Trophoblast cell (in vitro differentiated cells and primary cell): ENCODE measurements at places on chromosomes 6 and 20.

DNA sequence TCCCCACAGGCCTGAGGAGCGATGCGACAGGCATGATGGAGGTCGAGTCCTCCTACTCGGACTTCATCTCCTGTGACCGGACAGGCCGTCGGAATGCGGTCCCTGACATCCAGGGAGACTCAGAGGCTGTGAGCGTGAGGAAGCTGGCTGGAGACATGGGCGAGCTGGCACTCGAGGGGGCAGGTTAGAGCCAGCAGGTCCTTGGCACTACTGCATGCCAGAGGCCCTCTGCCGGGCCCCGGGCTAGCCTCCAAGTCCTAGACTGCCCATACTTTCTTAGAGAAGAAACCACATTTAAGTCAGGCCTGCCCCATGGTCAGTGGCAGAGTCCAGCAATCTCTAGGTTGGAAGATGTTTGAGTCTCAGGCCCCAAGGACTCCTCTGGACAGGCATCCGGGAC is 32.1 kb downstream of the PKIG start:
- H3K4me3 ChIP-seq: no peak overlapping the region
- no peaks in the 10 kb centered on the region for H3K4me1 ChIP-seq
- H3K27me3 ChIP-seq: no peaks in the 10 kb centered on the region

- no peaks in the 10 kb centered on the region for H3K4me1 ChIP-seq
- no peaks in the 10 kb centered on the region for H3K27me3 ChIP-seq
These were observed 25.2 kb downstream of the TBX18 start for GRCh38 chr6:84738996-84739865.

DNA sequence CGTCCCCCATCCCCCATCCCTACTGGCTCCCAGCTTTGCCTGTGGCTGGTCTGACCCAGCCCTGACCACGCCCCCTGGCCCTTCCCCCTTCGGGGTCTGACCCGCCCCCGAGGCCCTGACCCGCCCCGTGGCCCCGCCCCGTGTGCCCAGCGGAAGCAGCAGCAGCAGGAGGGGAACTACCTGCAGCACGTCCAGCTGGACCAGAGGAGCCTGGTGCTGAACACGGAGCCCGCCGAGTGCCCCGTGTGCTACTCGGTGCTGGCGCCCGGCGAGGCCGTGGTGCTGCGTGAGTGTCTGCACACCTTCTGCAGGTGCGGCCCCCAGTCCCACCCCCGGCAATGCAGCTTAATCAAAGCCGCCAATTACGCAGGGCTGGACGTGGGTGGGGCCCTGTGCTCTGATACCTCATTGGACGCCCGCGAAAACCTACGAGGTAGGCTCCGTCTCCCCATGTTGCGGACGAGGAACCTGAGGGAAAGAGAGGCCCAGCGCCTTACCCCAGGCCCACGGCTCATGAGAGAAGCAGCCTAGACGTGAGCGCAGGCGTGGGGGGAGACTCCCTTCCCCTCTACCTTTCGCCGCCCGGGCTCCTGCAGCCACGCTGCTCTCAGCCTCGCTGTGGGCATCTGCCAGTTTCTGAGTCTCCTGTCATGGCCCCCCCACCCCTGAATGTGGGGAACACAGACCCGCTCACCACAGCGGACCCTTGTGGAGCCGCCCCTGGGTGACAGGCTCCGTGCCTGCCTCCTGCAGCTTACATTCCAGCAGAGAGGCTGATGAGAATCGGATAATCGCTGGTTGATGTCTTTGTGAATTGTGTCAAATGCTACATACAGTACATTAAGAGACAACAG is 12.8 kb downstream of the RBCK1 start:
- no peaks in the 10 kb centered on the region for H3K4me1 ChIP-seq
- peaks cover 52% of the 10 kb centered on the region for H3K36me3 ChIP-seq
- no peak overlapping the region for H3K27ac ChIP-seq
- H3K4me3 ChIP-seq: no peak overlapping the region
- DNase-seq: peak; percentile 35

- H3K4me1 ChIP-seq: no peaks in the 10 kb centered on the region
- peak overlapping the region; percentile 46 for H3K27ac ChIP-seq
- no peaks in the 10 kb centered on the region for H3K27me3 ChIP-seq
- H3K4me3 ChIP-seq: no peak overlapping the region
- H3K36me3 ChIP-seq: no peaks in the 10 kb centered on the region
These were observed 49.9 kb upstream of the TOP1 start for GRCh38 chr20:40978761-40979160.

DNA sequence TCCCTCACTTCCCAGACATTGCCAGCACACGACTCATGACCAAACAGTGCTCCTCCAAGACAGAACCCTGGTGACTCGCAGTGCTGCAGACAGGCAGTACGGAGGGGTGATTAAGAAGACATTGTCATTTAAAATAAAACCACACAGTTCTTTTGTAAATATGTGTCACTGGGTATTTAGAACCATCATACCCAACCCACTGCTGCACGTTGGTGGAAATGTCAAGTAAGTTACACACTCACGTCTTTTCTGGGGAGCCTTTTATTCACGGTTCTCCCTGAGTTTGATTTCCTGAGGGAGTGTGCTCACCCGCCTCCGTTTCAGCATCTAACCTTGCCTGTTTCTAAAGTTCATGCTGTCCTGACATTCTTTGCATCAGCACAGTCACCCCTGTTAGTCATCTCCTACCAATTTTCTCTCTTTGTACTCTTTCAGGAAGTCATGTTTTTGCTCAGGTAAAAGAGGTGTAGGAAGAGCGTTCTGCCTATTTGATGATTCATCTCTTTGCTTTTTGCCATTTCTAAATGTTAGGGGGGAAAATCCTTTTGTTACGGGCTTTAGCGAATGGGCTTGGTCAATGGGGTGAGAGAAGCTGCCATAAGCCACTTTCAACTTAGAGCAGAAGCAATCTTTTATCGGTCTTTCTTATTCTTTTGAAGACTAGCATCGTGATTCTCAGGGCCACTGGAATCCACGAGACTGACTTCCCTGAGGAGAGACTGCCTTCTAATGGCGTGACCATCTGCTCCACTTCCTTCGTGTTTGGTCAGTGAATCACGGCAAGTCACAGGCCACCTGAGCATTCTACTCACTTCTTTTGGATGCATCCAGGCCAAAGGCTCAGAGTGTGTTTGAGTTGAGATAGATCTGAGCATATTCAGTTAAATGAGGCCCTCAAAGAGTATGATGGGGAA is 512.8 kb upstream of the JARID2 start:
- no peaks in the 10 kb centered on the region for H3K36me3 ChIP-seq
- H3K27ac ChIP-seq: peak overlapping the region; percentile 80
- H3K4me1 ChIP-seq: peaks cover 11% of the 10 kb centered on the region
- H3K4me3 ChIP-seq: no peak overlapping the region

DNA sequence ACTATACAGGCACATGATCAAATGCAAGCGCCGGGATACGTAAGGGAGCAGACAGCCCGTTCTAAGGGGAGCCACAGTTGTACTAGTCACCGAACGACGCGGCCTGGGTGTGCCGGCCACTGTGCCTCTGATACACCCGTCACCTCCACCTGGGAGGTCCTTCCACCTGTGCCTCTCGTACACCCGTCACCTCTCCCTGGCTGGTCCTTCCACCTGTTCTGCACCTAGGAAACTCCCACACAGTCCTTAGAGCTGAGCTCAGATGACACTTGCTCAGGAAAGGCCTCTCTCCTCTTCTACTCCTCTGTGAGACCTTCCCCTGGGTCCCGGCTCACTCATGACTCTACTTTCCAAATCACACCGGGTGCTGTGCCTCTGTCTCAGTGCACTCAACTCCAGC is 245.0 kb downstream of the TTLL2 start:
- no peak for DNase-seq
- H3K27ac ChIP-seq: no peak overlapping the region
- H3K4me1 ChIP-seq: peaks cover 13% of the 10 kb centered on the region
- H3K4me3 ChIP-seq: no peak overlapping the region

DNA sequence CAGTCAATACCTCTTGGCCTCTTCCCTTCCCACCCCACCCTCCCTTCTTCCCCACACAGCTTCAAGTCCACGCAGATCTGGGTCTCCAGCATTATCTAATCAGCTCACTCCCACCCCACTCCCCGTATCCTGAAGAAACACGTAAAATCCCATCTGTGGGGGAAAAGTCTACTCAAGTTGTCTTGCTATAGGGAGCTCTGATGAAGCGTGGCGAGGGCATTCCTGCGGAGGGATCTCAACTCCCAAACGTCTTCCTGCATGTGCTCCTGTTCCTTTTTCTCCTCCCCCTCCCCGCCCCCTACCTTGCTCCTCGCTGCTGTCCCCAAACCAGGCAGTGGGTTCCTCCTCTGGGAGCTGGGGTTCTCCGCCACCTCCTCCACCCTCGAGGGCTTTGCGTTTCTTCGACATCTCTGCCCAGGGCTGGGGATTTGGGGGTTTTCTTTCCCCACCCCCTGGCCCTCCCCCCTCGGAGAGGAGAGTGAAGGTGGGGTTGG is 181.8 kb downstream of the TBXT start:
- H3K36me3 ChIP-seq: no peaks in the 10 kb centered on the region
- no peak overlapping the region for H3K27ac ChIP-seq
- peaks cover 55% of the 10 kb centered on the region for H3K27me3 ChIP-seq
- H3K4me1 ChIP-seq: no peaks in the 10 kb centered on the region

DNA sequence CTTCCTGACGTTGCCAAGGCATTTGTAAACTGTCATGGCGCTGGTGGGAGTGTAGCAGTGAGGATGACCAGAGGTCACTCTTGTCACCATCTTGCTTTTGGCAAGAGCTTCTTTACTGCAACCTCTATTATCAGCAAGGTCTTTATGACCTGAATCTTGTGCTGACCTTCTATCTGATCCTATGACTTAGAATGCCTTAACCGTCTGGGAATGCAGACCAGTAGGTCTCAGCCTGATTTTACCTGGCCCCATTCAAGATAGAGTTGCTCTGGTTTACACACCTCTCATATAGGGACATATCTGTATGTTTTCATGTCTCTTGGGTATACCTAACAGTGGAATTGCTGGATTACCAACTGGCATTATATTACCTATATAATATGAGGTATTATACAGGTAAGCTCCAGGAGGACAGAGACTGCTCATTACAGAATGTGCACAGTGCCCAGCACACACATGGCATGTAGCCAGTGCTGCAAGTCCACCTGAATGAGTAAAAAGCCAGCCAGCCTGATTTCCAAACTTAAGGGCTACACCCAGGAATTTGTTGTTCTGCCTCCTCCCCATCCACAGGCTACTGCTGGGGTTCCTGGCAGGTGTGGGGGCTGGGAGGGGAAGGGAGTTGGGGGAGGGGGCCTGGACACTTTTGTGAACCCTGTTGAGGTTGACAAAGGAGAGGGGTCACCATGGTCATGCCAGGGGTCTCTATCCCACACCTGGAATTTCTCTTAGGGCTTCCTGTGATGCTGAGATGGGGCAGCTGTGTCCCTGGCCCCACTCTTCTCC is 35.2 kb upstream of the BLCAP start:
- peaks cover 39% of the 10 kb centered on the region for H3K4me1 ChIP-seq
- H3K4me3 ChIP-seq: no peak overlapping the region
- no peaks in the 10 kb centered on the region for H3K36me3 ChIP-seq
- H3K27ac ChIP-seq: peak overlapping the region; percentile 97
- peak; percentile 87 for DNase-seq

DNA sequence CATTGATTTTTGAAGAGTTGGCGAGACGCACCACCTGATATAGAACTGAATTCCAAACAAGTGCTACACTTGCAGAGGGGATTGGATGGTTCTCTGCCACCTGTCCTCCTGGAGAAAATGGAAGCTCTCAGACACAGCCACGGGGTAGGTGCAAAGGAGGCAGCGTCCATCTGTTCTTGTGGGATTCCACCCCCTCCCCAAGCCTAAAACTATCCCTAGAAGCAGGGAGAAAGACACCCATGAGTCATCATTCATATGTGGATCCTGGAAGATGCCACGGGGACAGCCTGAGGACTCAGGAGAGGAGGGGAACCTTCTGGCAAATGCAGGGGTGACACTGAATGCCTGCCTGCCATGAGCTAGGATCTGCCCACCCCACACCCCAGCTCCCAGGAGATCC is 171.3 kb upstream of the CST7 start:
- no peak overlapping the region for H3K27ac ChIP-seq
- no peaks in the 10 kb centered on the region for H3K36me3 ChIP-seq
- H3K4me1 ChIP-seq: peaks cover 3% of the 10 kb centered on the region
- no peak for DNase-seq
- no peaks in the 10 kb centered on the region for H3K27me3 ChIP-seq

DNA sequence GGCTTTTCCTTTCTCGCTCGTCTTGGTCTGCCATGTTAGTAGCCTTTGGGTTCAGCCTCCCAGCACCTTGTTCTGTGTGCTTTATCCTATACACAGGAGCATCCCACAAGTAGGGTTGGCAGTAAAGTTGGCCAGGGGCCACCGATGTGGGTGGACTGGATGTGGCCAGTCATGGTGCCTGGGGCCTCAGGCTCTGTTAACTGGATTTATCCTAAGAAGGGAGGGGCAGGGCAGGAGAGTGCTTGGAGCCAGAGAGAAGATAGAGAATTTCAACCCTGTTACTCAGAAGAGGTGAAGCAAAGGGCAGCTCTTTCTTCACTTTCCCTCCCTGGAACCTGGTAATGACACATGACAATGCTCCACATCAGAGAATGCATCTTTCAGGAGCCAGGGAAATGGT is 14.1 kb upstream of the SIRPB2 start:
- H3K27ac ChIP-seq: no peak overlapping the region
- H3K27me3 ChIP-seq: peaks cover 2% of the 10 kb centered on the region
- no peaks in the 10 kb centered on the region for H3K36me3 ChIP-seq
- H3K4me1 ChIP-seq: peaks cover 6% of the 10 kb centered on the region
- peak; percentile 67 for DNase-seq

- H3K4me1 ChIP-seq: peaks cover 1% of the 10 kb centered on the region
- H3K27ac ChIP-seq: no peak overlapping the region
- no peak for DNase-seq
- H3K36me3 ChIP-seq: peaks cover 1% of the 10 kb centered on the region
- H3K4me3 ChIP-seq: no peak overlapping the region
These were observed 608.4 kb downstream of the HDGFL1 start for GRCh38 chr6:23177806-23178205.

DNA sequence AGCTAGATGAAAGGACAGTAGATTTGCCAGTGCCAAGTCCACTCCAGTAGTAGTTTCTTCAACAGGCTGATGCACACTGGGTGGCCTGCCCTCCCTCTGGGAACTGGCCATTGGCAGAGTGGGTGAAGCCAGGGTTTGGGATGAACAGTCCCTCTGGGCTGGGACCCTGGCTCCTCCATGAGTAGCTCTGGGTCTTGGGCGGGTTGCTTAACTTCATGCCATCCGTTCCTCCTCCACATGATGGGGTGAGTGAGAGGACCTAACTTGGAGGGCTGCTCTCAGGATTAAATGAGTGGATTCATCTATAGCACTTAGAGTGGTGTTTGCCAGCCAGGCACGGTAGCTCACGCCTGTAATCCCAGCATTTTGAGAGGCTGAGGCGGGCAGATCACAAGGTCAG is 47.2 kb downstream of the PLAGL2 start:
- no peaks in the 10 kb centered on the region for H3K27me3 ChIP-seq
- H3K27ac ChIP-seq: no peak overlapping the region
- DNase-seq: no peak
- H3K4me1 ChIP-seq: no peaks in the 10 kb centered on the region

- H3K4me3 ChIP-seq: peak within 1 kb of the TSS; percentile 76
- peak within 1 kb of the TSS; percentile 78 for H3K27ac ChIP-seq
- peak; percentile 94 for DNase-seq
- no peaks in the 10 kb centered on the region for H3K36me3 ChIP-seq
- peaks cover 3% of the 10 kb centered on the region for H3K4me1 ChIP-seq
- H3K27me3 ChIP-seq: no peaks in the 10 kb centered on the region
These were observed at the start of gene ARHGAP18 for GRCh38 chr6:129709769-129710449. ARHGAP18 (minus strand) TSS chr6:129710177; CDS start chr6:129710136, 41 bp downstream.
